Left renal pelvis (tissue), 4 donors: ENCODE measurements at places on chromosomes 2 and 18. TPM values are rescaled to one million over a fixed set of nuclear protein-coding genes. Genes with fewer than 3 reads are reported as not detected.

The MC4R gene
- 0.44 TPM for polyA plus RNA-seq

The SKA1 gene
- 7.5 TPM for polyA plus RNA-seq

The TMEM247 gene
- not detected for polyA plus RNA-seq

The ZDBF2 gene
- 11.8 TPM for polyA plus RNA-seq

The CHRNG gene
- 0.73 TPM for polyA plus RNA-seq

The C2orf80 gene
- not detected for polyA plus RNA-seq

The PGAP1 gene
- polyA plus RNA-seq: 28.3 TPM

The INHBB gene
- 0.05 TPM for polyA plus RNA-seq

The DTNA gene
- polyA plus RNA-seq: 8.9 TPM

The HAT1 gene
- 81.9 TPM for polyA plus RNA-seq

The UGT1A5 gene
- not detected for polyA plus RNA-seq

The ZNF396 gene
- 5.2 TPM for polyA plus RNA-seq

The SEH1L gene
- polyA plus RNA-seq: 24.7 TPM

The CXCR1 gene
- not detected for polyA plus RNA-seq

The ERBB4 gene
- 63.3 TPM for polyA plus RNA-seq

The TOGARAM2 gene
- polyA plus RNA-seq: 0.82 TPM

The CXCR2 gene
- 1.3 TPM for polyA plus RNA-seq

The SEPTIN2 gene
- polyA plus RNA-seq: 601 TPM

The CTIF gene
- 30.7 TPM for polyA plus RNA-seq

The TDRD15 gene
- polyA plus RNA-seq: 0.04 TPM

DNA sequence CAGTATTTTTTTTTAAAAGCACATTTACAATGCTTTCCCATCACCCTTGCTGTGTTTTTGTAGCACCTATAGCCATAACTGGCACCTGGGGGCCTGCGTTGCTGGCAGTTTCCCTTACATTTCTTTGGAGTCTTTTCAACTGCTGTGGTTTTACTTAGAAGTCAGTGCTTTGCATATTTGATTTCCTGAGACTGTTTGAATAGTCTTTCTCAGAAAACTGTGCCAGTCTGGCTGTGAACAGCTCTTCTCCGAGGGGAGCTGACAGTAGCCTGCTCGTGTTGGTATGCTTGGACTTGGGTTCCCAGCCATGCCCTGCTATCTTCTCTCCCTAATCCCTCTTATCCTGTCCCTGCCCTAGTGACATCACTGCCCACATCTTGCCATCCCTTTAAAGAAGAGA, 81.5 kb downstream of the DPP4 start:
- no peak for DNase-seq

- no peak for DNase-seq
Measured at GRCh38 chr2:20635675-20636584, 15.0 kb downstream of the HS1BP3 start.

DNA sequence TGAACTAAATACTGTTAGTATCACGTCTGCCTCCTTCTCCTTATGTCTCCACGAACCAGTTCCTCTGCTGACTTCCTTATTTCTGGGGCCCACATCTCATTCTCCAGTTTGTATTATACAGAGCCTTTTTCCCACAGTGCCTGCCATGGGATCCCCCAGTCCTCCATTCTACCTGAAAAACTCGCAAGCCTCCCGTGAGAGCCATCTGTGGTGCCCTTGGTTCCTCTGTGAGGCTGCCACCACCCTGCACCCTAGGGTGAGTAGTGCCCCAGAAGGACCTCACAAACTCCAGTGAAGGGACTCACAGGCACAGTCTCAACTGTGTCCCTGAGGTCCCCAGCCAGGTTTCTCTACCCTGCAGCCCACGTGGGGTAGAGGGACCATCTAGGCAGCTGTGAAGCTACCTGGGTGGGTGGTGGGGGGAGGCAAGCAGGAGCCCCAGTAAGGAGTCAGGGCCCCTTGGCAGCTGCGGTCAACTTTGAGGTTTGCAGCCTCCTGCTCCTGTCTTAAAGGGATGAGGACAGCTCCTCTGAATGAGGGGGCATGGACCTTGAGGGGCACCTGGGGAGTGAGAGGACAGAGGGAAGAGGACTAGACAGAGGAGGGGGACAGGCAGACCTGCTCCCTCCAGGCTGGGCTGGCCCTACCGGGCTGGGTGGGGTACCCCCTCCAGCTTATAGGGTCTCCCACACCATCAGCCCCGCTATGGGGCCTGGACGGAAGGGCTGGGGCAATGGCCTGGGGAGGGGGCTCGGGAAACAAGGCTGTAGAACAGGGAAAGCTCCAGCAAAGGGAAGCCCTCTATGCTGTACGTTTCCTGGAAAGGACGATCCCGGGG, 1.0 kb downstream of the PSTPIP2 start:
- DNase-seq: no peak

- no peak for DNase-seq
Measured at GRCh38 chr2:53424902-53425301, 342.7 kb upstream of the CHAC2 start.

- DNase-seq: no peak
Measured at GRCh38 chr18:42872838-42873237, 242.6 kb downstream of the RIT2 start.

GRCh38 chr2:188527141-188527540, 235.5 kb downstream of the GULP1 start:
- DNase-seq: no peak

GRCh38 chr2:224146356-224147160, 107.5 kb upstream of the SERPINE2 start:
- DNase-seq: no peak

- no peak for DNase-seq
Measured at GRCh38 chr2:73291461-73292315, 1.7 kb downstream of the EGR4 start.

GRCh38 chr2:190837952-190838361, 42.7 kb upstream of the GLS start:
- no peak for DNase-seq

- DNase-seq: no peak
Measured at GRCh38 chr18:31225668-31226067, 63.0 kb upstream of the DSC1 start.

GRCh38 chr2:236295481-236295880, 31.3 kb upstream of the ASB18 start:
- DNase-seq: no peak

- DNase-seq: no peak
Measured at GRCh38 chr2:51919395-51919794, 887.5 kb upstream of the NRXN1 start.

- DNase-seq: no peak
Measured at GRCh38 chr2:233764264-233764663, 4.2 kb downstream of the UGT1A1 start.

DNA sequence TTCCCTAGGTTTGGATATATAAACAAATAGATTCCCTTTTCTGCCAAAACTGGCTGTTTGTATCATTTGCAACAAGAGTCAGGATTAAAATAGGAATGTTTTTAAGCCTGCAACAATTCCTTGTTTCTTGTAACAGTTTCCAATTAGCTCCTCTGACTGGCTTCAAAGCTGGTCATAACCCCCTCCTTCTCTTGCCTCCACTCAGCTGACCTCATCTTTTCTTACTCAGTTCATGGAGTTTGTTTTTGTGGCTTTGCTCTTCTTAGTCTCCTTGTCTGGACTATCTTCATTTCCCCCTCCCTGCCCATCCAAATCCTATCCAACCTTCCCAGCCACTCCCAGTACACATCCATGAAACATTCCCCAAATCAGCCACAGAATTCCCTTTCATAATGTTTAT, 14.3 kb upstream of the RAPH1 start:
- no peak for DNase-seq

DNA sequence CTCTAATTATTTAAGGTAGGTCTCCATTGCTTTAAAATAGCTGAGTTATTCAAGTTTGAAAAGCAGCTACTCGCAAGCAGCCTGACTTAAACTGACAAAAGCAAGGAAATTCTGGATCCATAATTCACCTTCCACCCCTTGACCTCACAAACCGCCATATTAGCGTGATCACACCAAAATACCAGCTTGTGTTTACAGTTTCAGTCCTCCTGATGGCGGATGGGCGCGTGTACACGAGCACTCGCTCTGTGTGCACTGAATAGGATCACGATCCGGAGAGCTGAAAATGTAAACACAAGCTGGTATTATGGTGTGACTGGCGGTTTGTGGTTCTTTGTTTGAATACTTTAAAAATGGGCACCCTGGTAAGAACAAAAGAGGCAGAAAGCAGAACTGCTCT, 42.4 kb upstream of the PSMD14 start:
- DNase-seq: no peak

- DNase-seq: no peak
Measured at GRCh38 chr18:79755496-79756142, 42.1 kb upstream of the KCNG2 start.

- no peak for DNase-seq
Measured at GRCh38 chr2:131042148-131042775, 51.0 kb downstream of the FAM168B start.

GRCh38 chr2:215425021-215425782, 10.7 kb downstream of the FN1 start:
- no peak for DNase-seq

DNA sequence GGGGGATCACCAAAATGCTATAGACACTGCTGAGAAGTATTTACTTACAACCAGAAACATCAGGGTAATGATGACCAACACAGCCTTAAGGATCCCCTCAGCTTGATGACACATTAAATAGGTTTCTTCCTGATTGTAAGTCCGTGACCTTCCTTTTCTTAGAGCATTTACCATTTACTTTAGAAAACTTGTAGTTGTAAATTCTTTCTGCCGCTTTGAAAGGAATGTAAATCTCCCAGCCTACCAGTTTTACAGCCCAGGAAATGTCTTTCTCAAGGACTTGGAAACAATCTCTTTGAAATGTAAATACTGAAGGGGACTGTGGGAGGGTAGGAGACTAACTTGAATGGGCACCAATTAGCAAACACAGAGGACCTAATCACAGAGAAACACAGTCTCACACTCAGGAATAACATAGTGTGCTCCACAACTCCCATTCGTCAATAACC, 278.6 kb downstream of the DSC3 start:
- DNase-seq: peak; percentile 40

DNA sequence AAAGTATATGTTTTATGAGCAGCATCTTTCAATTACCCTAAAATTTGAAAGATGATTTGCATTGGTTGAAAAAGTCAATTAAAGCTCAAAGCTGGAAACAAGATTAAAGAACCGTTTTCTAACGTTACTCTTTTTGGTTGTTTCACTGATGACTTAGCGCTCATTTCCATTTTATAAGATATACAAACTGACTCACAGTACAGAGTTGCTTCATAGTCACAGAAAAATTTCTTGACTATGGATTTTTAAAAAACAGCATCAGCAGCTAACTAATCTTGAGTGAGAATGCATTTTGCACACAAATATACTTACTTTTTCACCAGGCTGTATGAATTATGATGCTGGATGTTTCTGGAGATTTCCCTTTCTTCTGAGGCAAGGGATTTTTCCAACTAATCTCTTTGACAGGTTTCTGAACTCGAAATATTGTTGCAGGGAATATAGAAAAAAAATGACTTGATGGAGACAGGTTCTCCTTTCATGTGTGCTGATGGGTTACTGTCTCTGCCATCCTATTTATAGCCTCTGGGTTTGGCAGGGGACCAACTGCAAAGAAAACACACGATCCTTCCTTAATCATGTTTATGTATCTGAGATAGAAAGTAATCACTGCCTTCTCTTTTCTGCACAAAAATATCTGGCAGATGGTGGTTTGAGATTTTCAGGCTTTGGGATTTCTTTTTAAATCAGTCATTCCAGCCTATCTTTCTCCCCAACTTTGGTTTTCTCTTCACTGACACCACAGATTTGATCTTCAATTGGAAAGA, 129.4 kb upstream of the DAPL1 start:
- no peak for DNase-seq

GRCh38 chr18:28003451-28003850, 173.5 kb downstream of the CDH2 start:
- DNase-seq: no peak

DNA sequence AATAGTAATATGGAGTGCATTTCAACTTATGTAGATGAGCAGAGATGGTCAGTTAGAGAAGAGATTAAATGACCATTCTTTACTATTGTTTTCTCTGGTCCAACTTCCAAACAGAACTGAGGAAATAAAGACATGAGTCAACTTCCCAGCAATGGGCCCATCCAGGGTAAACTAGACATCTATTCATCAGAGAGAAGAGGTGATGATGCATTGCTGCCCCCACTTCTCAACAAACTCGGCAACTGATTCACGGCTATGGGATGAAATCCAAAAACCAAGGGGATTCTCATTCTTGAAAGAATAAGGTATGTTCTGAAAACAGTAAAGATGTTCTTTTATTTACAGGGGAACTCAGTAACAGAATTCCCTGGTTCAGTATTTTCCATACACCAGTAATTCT, 190.7 kb downstream of the RDH14 start:
- DNase-seq: no peak

- no peak for DNase-seq
Measured at GRCh38 chr2:85650456-85650855, 17.5 kb downstream of the SFTPB start.

DNA sequence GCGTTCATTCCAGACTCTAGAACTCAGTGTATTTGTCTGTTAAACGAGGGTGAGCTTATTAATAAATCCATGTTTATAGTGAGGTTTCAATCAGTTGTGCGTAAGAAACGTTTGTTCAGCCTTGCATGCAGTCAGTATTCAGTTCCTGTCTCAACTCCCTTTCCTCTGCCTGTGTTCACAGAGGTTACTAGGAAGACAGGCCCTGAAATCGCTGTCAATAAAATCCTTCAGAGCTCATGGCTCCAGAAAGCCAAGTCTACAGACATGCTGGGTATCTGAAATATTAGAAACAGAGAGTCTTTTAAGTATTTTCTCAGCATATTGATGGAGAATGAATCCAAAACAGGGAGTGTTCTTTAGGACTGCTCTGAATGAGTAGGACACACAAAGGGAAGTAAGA, 75.4 kb downstream of the KLF7 start:
- DNase-seq: no peak
